ENCODE measurements at places on chromosomes 16 and 17.

- peak; percentile 51 for DNase-seq
These were observed 11.4 kb upstream of the AURKB start for GRCh38 chr17:8221663-8222379.

GRCh38 chr16:13994239-13995106, 74.5 kb downstream of the ERCC4 start:
- peak; percentile 50 for DNase-seq

DNA sequence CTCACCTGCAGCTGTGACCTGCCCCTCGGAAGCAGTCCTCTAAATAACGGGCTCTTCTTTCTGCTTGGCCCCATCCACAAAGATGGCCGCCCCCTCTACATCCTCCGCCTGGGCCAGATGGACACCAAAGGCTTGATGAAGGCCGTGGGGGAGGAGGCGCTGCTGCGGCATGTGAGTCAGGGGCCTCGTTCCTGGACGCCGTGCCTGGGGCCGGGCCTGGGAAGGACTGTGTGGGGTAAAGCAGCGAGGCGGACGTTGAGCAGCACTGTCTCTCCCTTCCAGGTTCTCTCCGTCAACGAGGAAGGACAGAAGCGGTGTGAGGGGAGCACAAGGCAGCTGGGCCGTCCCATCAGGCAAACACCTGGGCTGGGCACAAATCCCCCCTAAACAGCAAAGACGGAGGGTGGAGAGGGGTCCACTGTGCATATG, 33.1 kb downstream of the NAGPA start:
- no peak for DNase-seq

- DNase-seq = no peak
These were observed 40.8 kb downstream of the NT5M start for GRCh38 chr17:17343896-17344506.

- no peak for DNase-seq
These were observed 7.9 kb upstream of the MSL1 start for GRCh38 chr17:40113907-40114245.

DNA sequence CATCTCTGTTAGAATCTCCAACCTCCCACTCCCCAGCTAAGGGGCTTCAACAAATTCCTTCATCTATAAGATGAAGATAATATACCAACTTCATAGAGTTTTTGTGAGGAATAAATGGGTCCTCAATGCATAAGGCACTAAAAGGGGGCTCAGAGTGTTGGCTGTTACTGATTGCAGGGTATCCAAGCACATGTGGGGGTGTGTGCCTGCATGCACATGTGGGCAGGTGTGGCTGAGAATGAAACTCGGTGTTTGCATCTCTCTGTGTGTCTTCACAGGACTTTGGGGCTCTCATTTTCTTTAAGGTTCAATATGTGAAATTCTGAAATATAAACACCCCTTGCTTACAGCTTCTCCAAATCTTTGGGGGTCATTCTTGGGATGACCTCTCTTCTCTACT, 4.1 kb upstream of the PPP1R9B start:
- no peak for DNase-seq

DNA sequence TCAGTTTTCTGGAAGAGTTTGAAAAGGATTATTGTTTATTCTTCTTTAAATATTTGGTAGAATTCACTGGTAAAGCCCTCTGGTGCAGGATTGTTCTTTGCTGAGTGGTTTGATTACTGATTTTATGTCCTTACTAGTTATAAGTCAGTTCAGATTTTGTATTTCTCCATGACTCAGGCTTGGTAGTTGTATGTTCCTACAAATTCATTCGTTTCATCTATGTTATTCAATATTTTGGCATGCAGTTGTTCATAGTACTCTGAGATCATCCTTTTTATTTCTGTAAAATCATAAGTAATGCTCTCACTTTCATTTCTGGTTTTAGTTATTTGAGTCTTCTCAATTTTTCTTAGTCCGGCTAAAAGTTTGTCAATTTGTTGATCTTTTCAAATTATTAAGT, 58.1 kb upstream of the CRYM start:
- DNase-seq = no peak

GRCh38 chr16:11333702-11334101, 11.6 kb upstream of the RMI2 start:
- DNase-seq = no peak

DNA sequence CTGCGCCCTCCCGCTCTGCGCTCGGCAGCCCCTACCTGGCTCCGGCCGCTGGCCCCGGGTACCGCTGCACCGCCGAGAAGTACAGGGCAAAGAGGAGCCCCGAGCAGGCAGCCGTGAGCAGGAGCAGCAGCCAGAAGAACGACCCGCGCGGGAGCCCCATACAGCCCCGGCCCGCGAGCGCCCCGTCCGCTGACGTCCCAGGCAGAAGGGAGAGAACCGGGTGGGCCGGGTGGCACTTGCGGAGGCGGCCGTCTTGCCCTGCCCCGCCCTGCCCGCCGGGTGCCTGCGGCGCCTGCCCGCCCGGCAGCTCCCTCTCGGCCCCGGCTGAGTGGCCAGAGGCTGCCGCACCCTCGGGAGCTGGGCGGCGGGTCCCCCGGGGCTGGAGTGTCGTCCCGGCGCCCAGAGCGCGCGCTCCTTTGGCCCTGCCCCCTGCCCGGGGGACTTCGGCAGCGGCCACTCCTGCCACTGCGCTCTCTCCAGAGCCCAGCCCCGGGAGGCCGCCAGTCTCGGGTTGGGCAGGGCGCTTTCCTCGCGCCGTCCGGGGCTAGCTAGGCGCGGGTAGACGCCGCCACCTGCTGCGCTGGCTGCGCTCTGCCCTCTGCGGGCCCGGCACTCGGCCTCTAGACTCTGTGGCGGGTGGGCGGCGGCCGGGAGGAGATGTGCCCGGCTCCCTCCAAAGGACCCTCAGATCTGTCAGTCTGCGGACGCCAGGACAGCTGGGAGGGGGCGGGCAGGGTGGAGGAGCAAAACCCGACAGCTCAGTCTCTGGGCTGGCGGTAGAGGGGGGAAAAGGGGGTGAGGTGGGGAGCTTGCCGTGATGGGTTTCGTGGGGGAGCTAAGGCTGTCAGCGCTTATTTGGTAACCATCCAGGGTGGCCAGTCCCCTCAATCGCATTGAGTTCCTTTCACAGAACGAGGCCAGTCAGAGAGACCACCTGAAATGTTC, at the start of gene ST6GALNAC2:
Gene ST6GALNAC2, minus strand, starts transcription at position 212 of the 945 bp plus-strand sequence. Its CDS starts 52 bp downstream, at position 160.
- peak; percentile 46 for DNase-seq

DNA sequence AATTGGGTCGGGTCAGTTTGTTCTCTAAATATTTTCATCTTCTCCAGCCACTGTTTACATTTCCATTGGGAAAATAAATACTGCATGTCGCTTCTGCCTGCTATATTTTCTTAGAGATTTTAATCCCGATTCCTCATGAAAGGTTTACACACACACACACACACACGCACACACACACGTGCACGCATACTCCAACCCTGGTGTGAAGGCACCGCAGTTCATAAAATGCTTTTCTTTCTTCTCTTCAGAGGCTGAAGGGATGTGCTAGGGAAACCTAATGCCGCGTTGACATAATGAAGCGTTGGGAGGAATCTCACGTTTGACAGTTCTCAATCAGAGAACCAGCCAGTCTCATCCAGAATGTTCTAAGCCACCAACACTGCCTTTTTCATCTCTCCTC, 222.9 kb upstream of the IRX3 start:
- DNase-seq = no peak

- DNase-seq = no peak
These were observed 28.3 kb upstream of the APPBP2 start for GRCh38 chr17:60554377-60554788.

DNA sequence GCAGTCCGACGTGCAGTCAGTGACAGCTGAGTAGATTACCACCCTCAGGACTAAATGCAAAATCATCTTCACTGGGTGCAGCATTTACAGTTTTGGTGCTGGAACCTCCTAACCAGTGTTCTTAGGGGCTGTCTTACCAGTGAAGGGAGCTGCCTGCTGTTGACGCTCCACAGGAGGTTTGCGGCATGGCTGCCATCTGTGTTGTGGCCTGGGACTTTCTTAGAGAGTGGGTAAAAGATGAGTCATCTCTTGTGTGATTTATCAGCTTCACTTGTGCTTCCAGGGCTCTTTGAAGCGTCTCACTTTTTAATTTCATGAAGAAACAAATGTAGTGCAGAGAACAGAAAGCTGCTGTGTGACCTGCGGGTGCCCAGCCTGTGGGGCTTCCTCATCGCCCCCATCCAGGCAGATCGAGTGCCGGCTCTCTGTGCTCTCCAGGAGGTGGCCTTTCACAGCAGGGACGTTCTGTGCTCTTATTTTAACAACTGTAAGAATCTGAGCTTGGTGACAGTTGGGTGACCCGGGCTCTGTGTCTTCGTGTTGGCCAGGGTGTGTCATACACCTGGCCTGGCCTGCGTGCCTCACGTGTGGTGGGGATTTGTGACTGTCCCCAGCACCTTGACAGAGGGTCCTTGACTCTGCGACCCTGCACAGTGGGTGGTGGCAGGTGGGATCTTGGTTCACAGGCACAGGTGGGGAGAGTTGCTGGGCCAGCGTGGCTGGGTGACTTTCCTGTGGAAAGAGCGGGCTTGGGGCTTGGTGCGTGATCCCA, 24.3 kb upstream of the ZNF750 start:
- DNase-seq = no peak

Data from NCI-H774 (cell line).